ENCODE measurements at places on chromosomes 3 and 15.

GRCh38 chr3:178684881-178685590, 148.8 kb downstream of the KCNMB2 start:
- DNase-seq = no peak

- no peak for DNase-seq
These were observed 115.2 kb upstream of the KCNMB2 start for GRCh38 chr3:178421069-178421468.

DNA sequence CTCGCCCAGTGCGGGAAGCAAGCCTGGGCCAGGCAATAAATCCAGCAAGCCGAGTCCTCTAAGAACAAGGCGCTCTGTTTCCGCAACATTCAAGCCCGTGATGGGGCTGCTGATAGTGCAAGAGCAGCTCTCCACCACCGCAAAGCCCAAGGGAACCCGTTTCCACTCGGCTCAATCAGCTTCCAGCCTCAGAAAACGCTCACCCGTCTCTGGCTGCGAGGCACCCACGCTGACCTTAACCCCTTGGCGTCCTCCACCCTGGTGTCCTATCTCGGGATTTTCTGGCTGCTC, 17.8 kb downstream of the SPATA12 start:
- DNase-seq = peak; percentile 8

GRCh38 chr15:92449476-92449875, 55.8 kb downstream of the ST8SIA2 start:
- no peak for DNase-seq

GRCh38 chr3:146280864-146281263, 30.0 kb upstream of the PLSCR4 start:
- DNase-seq = no peak
